CD8-positive, alpha-beta T cell (primary cell): ENCODE measurements at places on chromosomes 2 and 18. TPM values are rescaled to one million over a fixed set of nuclear protein-coding genes. Genes with fewer than 3 reads are reported as not detected.
A peak's percentile ranks its signal among the peaks of the same experiment; 100 is the strongest.

DNA sequence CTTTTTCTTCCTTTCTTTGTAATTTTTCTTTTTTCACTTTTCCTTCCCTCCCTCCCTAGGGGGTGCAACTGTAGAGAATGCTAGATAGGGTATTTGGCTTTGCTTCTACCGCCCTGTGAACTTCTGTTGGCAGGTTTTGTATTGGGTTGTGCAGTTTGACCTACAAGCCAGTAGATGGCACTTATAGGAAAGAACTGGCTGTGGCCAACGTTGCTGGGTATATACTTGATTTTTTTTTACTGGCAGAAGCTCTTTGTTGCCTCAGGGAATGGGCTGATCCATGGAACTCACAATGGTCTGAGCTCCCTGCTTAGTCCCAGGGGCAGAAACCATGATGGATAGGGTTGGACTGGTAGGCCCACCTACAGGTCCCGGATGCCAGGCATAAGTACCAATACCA lies 1019.5 kb upstream of the LRRTM1 start:
- no peak for DNase-seq

DNA sequence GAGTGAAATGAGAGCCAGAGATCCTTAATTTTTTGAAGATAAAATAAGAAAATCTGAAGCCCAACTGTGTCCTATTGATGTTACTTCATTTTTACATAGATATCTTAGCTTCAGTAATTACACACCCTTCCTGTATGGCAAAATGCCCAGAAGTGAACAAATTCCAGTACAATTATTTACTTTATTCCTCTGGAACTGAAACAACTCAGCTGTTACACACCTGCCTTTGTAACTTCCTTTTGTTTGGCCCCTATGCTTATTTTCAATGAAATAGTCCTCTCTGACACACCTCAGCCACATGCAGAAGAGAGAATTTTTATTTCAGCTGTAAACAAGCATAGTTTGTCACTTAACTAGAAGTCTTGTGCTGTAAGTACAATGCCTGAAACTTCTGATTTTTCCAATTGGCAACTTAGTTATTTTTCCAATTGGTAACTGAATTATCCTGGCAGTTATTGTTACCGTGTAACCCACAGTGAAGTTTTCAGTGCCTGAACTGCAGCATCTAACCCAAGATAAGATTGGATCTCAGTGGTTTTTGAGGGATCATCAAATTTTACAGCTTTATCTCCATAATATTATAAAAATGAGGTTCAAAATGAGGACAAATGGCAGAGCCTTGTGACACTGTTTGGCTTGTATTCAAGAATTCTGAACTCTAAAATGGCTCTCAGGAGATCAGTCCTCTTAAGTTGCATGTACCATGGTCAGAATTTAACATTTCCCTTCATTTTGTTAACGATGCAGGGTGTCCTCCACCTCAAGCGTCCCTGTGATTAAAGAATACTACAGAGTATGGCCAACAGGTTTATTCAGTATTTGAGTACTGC lies 82.6 kb downstream of the PKP4 start:
- no peak for DNase-seq

DNA sequence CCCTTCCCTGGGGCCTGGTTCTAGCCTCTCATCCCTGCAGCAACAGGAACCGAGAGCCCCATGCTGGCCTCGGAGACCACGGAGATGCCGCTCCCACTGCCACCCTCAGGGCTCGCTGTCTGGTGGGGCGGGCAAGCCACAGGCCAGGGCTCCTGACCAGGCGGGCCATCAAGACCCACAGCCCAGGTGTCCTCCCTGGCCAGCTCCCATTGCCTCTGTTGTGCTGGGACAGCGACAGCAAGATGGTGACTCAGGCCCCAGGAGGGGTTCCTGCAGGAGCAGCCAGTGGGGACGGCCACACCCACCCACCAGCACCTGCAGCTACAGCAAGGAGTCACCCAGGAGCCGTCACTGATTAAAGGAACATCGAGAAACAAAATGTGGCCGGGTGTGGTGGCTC lies 7.4 kb downstream of the KLHL30 start:
- no peak for DNase-seq

DNA sequence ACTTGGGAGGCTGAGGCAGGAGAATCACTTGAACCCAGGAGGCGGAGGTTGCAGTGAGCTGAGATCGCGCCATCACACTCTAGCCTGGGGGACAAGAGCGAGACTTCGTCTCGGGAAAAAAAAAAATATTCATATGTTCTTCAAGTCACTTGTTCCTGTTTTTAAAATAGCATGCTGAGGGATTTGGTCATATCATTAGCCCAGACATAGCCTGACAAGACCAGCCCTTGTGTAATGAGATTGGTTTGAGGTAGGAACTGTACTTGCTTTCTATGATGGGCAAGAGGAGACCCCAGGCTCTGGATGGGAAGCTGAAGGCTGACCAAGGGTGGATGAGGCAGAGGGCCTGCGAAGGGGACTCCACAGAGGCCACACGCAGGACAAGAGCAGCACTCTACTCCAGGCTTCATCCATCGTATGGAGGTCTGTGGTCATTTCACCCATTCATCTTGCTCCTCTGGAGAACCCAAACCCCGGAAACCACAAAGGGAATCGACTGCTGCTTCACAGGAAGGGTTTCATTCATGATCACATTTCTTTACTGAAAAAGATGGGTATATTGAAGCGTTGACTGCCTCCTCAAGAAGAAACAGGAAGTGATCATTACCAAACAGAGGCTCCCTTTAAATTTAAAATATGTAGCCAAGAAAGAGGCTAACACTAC lies 87.1 kb upstream of the ZNF397 start:
- DNase-seq = no peak

- DNase-seq = no peak
Observed at GRCh38 chr2:105712166-105712915, 32.4 kb upstream of the NCK2 start.

GRCh38 chr18:24006712-24007313 lies 7.7 kb upstream of the TTC39C start:
- no peak for DNase-seq

DNA sequence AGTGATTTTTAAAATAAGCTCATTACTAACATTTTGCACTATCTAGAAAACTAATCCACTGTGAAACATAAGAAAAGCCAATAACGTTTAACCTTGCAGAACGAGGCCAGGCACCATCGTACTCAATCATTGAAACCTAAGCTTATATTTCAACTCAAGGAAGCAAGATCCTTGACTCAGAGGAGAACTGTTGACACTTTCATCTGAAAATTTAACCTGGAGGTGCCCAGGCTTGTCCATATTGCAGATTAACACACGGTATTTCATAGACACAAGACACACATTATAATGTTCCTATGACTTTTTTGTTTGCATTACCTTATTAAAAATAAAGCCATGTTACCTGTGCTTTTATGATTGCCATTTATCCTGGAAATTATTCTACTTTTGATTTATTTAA lies 89.6 kb downstream of the ZNF385B start:
- DNase-seq = no peak

DNA sequence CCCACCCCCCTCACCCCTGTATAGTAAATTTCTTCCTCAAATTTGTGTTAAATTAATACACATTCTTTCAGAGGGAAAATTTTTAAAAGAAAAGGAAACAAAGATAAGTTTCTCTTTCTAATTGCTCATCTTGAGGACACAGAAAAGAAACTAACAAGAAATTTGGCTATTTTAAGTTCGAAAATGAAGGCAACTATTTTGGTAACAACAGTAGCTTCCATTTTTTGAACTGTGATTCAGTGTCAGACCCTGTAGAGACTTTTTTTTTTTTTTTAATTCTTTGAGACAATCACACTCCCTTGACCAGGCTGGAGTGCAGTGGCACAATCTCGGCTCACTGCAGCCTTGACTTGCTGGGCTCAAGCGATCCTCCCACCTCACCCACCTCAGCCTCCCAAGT lies 194.9 kb downstream of the SS18 start:
- DNase-seq = no peak

GRCh38 chr2:24712296-24712695 lies 80.9 kb downstream of the PTRHD1 start:
- no peak for DNase-seq

DNA sequence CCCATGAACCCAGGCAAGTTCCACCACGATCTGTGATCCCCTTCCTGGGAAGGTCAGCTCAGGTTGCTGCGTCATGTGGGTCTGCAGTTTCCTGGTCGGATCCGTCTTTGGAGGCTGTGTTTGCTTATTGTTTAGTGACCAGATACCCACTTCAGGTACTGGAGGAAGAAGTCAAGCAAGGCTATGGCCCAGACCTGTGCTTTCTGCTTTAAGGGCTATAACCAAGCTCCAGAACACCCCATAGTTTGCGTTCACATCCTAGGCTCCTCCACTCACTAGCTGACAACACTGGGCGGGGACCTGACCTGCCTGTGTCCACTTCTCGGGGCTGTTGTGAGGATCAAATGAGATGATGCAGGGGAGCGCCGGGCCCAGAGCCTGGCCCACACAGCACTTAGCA lies 44.0 kb downstream of the MAL start:
- DNase-seq = peak; percentile 47

Gene PCGF1
- total RNA-seq = 22.9 TPM

Gene PLEKHH2
- total RNA-seq = 1.7 TPM
